ENCODE measurements at places on chromosomes 4 and X.

- DNase-seq = no peak
Measured at GRCh38 chr4:1463927-1464540, 57.8 kb upstream of the NKX1-1 start.

- DNase-seq = no peak
Measured at GRCh38 chr4:172061204-172061603, 248.0 kb downstream of the GALNTL6 start.

GRCh38 chr4:6987588-6987961 lies 55.6 kb upstream of the TADA2B start:
- no peak for DNase-seq

GRCh38 chrX:143298663-143299241 lies 218.5 kb downstream of the SPANXN3 start:
- DNase-seq = no peak

- DNase-seq = no peak
Measured at GRCh38 chrX:17226736-17227135, 148.3 kb upstream of the NHS start.

DNA sequence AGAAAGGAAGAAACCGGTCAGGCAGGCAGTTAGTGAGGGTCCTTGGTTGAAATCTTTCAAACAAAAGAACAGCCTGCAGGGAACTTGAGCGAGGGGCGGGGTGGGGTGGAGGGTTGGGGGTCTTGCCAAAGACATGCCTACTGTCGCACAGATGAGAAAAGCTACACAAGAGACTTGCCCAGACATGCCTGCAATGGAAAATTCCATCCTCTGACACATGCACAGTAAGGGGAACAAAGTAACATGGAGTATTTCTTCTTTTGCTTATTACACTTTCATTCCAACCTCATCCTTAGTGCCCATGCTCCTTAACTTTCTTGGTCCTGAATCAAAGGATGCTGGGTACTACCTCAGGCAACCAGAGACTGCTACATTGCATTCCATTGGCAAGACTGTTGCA lies 1491.2 kb downstream of the STIM2 start:
- no peak for DNase-seq

DNA sequence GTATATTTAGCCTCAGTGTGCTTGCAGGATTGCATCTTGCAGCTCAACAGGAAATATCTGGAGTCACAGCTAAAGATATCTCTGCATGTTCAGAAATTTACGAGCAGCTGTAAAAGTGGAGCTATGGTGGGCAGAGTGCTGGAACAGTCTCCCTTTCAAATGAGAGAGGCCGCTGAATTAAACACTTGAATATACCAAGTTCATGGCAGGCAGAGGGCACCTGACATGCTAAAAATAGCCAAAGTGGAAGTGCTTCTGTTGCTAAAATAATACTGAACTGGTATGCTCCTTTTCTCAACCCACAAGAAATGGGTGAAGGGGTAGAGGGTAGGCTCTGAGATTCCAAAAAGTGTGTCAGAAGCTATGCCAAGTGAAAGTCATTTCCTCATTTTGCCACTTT lies 98.1 kb downstream of the MGST2 start:
- DNase-seq = no peak

DNA sequence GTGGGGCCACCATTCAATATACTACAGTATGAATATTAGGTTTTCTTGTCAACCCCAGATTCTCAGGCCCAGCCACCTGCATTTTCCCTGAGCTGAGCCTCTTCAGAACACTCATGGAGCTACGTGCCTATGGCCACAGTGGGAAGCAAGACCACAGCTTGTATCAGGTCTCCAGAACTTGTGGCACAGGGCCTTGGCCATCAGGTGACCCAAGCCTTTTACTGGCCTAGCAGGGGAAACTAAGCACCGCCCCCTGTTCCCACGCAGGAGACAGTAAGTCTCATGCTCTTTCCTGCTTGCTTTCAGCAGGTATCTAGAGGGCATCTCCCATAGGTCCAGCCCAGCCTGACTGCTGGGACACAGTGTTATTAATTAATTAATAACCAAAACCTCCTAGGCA lies 138.4 kb upstream of the MAMLD1 start:
- DNase-seq = no peak

GRCh38 chr4:101081166-101081565 lies 266.2 kb downstream of the PPP3CA start:
- no peak for DNase-seq

- no peak for DNase-seq
Measured at GRCh38 chr4:125041372-125041930, 273.3 kb upstream of the FAT4 start.

GRCh38 chr4:25098964-25099891 lies 61.0 kb downstream of the SEPSECS start:
- no peak for DNase-seq

DNA sequence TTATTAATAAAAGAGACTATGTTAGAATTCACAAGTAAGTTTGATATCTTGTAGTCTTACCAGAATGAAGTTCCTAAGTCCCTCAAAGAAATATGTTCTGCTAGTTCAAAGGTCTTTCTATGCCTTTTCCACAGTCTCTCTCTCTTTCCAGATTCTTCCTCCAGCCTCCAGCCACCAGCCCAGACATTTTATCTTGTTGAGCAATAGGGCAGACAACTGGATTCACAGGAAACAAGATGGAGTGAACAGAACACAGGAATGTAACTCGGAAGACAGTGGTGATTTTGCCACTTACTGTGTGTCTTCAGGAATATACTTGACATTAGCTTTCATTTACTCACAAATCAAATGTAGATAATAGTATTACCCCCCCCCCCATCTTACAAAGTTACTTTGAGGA lies 17.1 kb upstream of the CPEB2 start:
- no peak for DNase-seq

GRCh38 chr4:8372506-8372905 lies 68.0 kb downstream of the ACOX3 start:
- DNase-seq = no peak

- DNase-seq = no peak
Measured at GRCh38 chr4:3174371-3175338, 74.3 kb upstream of the MSANTD1 start.

DNA sequence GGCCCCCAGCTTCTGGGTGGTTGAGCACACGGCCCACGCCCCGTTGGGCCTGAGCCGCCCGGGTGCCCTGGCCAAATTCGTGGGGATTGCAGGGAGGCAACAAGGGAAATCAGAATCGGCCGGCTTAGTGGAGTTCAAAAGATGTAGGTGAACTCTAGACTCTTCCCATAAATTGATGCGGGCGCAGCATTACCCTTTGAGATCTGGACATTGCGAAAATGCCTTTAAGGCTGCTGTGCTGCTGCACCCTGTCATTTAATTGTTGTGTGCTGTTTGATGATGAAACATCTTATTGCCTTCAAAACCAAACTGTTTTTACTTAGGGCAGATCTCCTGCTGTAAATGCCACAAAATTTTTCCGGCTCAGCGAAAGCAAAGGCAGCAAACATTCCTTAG lies 409 bp upstream of the MPP1 start:
- no peak for DNase-seq

GRCh38 chr4:153527690-153528089 lies 61.5 kb downstream of the TMEM131L start:
- DNase-seq = no peak

- no peak for DNase-seq
Measured at GRCh38 chrX:71992711-71993110, 82.1 kb downstream of the NHSL2 start.

DNA sequence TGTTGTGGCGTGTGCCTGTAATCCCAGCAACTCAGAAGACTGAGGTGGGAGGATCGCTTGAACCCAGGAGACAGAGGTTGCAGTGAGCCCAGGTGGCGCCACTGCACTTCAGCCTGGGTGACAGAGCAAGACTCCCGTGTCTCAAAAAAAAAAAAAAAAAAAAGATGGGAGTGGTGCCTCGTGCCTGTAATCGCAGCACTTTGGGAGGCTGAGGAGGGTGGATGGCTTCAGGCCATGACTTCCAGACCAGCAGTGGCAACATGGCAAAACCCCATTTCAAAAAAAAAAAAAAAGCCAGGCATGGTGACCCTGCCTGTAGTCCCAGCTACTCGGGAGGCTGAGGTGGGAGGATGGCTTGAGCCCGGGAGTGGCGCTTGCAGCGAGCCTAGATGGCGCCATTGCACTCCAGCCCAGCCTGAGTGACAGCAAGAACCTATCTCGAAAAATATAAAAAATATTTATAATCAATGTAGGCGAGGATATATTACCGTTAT lies 27.0 kb downstream of the EIF2S3 start:
- no peak for DNase-seq

DNA sequence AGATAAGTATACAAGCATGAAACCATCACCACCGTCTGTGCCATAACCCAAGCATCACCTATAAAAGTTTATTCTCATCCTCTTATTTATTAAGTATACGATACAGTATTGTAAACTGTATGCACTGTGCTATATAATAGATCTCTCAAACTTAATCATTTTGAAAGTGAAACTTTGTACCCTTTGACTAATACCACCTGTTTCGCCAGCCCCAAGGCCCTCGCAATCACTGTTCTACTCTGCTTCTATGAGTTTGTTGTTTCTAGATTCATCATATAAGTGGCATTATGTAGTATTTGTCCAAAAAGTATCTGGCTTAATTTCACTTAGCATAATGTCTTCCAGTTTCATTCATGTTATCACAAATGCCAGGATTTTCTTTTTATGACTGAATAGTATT lies 72.1 kb upstream of the DOCK11 start:
- no peak for DNase-seq

DNA sequence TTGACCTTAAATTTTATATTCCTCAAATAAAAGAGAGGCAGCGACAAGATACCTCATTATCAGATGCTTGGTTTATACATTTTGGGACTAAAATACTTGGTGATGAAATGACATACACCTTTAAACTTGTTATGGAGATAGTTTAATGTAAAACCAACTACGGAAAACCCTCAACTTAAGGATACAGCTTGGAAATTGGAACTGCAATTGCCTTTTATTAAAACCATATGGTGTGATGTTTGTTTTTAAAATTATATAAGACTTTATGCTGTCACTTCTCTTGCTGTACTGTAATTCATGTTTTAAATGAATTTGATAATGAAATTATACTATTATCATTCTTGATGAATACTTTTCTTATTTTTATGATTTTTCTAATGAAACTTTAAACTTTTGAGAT lies 25.9 kb downstream of the METTL14 start:
- no peak for DNase-seq

- DNase-seq = no peak
Measured at GRCh38 chrX:44931441-44931973, 58.5 kb downstream of the KDM6A start.

DNA sequence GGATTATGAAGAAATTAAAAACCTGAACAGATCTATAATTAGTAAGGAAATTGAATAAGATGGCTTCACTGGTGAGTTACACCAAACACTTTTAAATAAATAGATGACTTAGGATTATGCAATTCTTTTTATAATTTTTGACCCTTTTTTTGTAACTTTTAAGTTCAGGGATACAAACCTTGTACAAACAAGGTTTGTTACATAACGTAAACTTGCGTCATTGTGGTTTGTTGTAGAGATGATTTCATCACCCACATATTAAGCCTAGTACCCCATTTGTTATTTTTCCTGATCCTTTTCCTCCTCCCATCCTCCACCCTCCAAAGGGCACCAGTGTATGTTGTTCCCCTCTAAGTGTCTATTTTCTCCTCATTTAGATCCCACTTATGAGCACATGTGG lies 75.7 kb downstream of the CPEB2 start:
- DNase-seq = peak; percentile 65

- no peak for DNase-seq
Measured at GRCh38 chr4:109174224-109174953, 128.1 kb downstream of the COL25A1 start.

- DNase-seq = peak; percentile 2
Measured at GRCh38 chr4:28973587-28974350, 1746.4 kb upstream of the PCDH7 start.

DNA sequence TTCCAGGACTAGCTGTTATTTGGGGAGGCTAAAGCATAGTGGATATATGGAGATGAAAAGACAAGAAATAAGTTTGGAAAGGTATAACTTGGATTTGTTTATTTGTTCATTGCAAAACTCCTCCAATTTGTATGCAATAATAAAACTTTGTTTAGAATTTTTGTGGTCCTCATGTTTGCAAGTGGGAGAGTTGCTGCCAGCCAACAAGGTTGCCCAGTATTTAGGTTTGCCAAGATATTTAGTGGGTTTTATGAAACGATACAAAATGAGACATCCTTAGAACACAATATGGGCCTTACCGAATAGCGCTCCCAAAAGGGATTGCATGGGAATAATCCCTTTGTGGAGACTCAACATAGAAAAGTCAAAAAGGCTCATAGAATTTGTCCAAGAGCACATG lies 162.1 kb downstream of the INPP4B start:
- no peak for DNase-seq

- no peak for DNase-seq
Measured at GRCh38 chr4:41476310-41476885, 61.6 kb upstream of the LIMCH1 start.

DNA sequence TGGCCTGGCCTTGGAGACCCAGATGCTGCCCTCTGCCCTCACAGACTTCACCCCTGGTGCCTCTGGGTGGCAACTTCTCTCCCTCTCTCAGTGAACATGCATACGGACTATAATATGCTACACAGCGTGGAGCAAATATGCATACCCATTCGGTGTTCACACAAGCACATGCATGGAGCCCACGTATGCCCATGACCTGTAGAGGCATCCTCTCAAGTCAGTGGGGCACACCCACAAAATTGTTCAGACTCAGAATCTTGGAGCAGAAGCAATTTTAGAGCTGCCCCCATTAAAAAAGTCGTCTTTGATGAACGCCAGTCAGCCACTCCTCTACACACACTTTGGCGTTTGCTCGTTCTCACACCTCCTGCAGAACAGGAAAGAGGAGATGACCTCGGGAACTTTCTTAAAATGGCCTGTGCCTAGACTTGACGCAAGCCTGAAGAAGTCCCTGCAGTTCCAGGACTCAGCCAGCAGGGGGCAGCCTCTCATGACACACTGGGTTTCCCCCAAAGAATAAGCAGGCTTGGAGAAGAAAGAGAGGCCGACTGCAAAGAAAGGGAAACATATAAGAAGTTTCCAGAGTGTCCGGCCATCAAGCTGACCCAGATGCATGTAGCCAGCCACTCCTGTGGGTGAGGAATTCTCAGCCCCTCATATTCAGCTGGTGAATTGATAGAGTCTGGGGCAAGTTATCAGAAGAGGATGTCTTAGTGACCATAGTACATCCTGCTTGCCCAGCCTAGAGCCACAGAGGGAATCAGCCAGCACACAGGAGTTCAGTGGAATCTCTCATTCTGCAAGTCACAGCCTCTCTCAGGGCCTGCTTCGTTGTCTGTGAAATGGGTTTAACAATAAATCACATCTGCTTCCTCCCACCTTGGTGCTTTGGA lies 17.3 kb downstream of the APLN start:
- DNase-seq = no peak

GRCh38 chr4:9875516-9875915 lies 94.1 kb downstream of the DRD5 start:
- no peak for DNase-seq

All from AG04450 (cell line).